Vagina (tissue), 2 donors: ENCODE measurements at places on chromosomes 1 and 21.

DNA sequence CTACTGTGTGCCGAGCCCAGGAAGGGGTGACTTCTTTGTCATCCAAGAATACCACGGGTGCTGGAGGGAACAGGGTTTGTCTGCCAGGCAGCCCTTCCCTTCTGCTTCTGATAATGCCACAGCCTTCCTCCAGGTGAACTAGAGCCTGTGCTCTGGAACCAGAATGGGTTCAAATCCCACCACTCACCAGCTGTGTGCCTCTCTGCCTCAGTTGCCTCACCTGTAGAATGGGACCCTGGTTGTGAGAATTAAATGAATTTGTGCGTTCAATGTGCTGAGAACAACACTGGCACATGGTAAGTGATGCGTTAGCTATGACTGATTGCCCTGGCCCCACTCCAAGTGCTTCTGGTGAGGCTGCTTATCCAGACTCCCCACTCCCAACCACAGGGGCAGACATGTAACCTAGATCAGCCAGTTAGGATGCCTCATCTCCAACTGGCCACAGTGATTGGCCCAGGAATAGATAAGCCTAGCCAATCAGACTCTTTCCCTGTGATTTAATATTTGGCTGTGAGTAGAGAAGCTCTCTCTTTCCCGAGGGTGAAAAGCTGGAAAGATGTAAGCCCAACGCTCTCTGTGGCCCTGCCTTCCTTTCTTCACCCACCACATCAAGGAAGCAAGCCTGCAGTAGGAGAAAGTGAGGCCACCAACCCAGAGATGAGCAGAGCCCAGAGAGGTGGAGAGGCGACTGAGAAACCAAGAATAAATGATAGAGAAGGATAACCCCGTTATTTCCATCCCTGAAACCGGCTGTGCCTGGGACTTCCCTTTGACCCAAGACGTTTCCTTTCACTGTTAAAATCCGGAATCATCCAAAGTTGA lies 20.8 kb upstream of the LAPTM5 start:
- H3K27me3 ChIP-seq: no peaks in the 10 kb centered on the region
- H3K36me3 ChIP-seq: no peaks in the 10 kb centered on the region
- DNase-seq: no peak

DNA sequence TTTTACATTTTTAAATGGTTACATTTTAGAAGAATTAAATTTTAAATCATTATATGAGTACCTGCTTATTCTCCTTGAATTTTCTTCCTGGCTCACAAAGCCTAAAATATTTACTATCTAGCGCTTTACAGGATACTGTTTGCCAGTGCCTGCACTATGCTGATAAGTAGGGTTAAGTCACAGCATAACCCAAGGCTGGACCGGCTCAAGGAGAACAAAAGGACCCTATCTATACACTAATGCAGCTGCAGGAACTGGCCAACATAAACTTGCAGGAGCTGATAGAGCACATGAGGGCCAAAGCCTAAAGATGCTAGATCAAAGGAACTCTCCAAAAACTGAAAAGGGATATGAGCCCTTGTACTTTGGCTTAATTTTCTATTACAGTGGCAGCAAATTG lies 1086.9 kb upstream of the TMPRSS15 start:
- no peak overlapping the region for H3K4me3 ChIP-seq
- no peak overlapping the region for H3K27ac ChIP-seq

DNA sequence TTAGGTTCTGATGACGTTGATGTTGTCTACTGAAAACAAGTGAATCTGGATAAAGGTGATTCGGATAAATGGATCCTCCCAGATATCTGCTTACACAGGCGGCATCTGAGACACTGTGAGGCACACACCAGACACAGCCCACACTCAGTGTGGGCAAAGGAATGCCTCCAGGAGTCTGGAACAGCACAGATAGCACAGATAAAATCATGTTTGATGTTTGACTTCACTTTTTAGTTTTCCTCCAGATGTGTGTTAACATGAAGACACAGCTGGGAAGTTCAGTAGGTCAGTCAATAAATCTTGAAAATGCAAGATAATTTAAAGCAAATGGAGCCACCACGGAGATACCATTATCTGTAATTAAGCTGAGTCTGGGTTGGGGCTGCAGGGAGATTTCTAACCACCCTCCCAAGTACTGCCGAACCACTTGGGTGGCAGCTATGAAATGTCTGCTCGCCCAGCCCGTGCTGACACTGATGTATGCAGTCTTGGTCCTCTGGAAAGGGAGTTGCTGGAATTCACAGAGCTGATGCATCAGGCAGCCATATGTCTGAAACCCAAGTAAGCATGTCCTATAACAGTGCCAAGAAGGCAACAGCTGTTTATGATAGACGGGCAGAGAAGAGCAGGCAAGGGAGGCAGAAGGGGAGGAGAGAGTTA lies 11.7 kb downstream of the CAPN9 start:
- H3K27ac ChIP-seq: no peak overlapping the region
- no peaks in the 10 kb centered on the region for H3K4me1 ChIP-seq
- no peak for DNase-seq
- no peaks in the 10 kb centered on the region for H3K27me3 ChIP-seq
- H3K4me3 ChIP-seq: no peak overlapping the region

- peaks cover 46% of the 10 kb centered on the region for H3K4me1 ChIP-seq
- no peaks in the 10 kb centered on the region for H3K36me3 ChIP-seq
- peak within 1 kb of the TSS; percentile 65 for H3K4me3 ChIP-seq
- no peaks in the 10 kb centered on the region for H3K27me3 ChIP-seq
- H3K27ac ChIP-seq: peak within 1 kb of the TSS; percentile 89
- DNase-seq: no peak
Observed at GRCh38 chr1:25616095-25616986, at the start of gene MAN1C1. TSS of gene MAN1C1 (plus strand) at chr1:25616791. CDS start at chr1:25617798, 1,007 bp downstream.

DNA sequence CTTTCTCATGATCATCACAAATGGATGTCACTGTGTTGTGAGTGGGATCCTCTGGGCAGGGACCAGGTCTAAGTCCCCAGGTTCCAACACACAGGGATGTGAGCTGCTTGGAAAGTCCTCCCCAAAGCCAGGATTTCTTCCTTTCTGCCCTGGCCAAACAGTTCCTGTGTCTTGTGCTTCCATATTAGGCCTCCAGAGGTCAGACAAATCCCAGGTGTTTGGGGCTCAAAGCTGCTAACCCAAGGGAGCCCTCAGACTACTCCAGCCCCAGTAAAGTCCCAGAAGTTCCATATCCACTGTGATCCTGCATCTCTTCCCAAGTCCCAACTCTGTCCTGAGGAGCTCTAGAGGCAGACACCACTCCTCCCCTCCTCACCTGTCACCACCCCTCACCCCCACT lies 27.7 kb upstream of the MAGOH start:
- no peak overlapping the region for H3K27ac ChIP-seq
- no peaks in the 10 kb centered on the region for H3K27me3 ChIP-seq
- no peaks in the 10 kb centered on the region for H3K4me1 ChIP-seq
- H3K4me3 ChIP-seq: no peak overlapping the region

DNA sequence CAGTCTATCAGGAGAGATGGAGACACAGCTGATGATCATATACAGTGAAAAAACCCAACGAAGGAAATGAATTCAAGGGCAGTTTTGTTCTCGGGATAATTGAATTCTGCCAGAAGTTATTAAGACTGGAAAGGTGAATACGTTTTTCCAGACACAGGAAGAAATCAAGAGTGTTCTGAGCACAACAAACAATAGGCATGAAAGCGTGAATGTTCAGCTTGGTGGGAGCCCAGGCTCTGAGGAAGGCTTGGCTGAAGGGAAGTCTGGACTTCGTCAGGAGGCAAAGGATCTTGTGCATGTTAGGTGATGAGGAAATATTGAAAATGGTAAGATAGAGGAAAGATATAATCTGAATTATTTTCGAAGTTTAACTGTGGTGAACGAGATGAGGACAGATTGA lies 50.4 kb downstream of the CYYR1 start:
- no peak overlapping the region for H3K27ac ChIP-seq
- no peak overlapping the region for H3K4me3 ChIP-seq
- H3K4me1 ChIP-seq: no peaks in the 10 kb centered on the region
- H3K27me3 ChIP-seq: no peaks in the 10 kb centered on the region
- no peaks in the 10 kb centered on the region for H3K36me3 ChIP-seq

GRCh38 chr1:38043036-38043747 lies 3.4 kb downstream of the POU3F1 start:
- H3K36me3 ChIP-seq: no peaks in the 10 kb centered on the region
- no peak for DNase-seq
- H3K4me3 ChIP-seq: no peak overlapping the region
- H3K4me1 ChIP-seq: peaks cover 26% of the 10 kb centered on the region
- H3K27ac ChIP-seq: no peak overlapping the region
- H3K27me3 ChIP-seq: peaks cover 14% of the 10 kb centered on the region

DNA sequence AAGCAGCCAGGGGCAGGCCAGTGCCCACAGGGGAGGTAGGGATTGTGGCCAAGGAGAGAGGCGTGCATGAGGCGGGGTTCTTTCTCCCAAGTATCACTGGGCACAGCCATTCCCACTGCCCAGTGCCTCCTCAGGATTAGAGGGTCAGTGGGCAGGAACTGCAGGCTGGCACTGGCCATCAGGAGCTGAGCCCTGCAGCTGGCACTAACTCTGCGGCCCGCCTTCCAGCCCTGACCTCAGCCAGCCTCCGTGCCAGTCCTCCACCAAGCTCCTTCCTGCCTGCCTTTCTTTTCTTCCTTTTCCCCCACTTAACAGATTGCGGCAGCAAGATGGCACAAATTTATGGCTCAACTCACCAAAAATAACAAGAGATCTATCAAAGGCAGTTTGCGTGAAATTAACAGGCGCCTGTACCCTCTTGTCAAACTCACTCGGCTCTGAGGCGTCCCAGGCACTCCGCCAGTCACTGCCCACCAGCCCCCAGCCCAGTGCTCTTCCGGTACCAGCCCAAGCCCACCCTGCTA lies 11.1 kb downstream of the ADGRB2 start:
- no peak for DNase-seq
- no peaks in the 10 kb centered on the region for H3K27me3 ChIP-seq
- H3K27ac ChIP-seq: no peak overlapping the region

DNA sequence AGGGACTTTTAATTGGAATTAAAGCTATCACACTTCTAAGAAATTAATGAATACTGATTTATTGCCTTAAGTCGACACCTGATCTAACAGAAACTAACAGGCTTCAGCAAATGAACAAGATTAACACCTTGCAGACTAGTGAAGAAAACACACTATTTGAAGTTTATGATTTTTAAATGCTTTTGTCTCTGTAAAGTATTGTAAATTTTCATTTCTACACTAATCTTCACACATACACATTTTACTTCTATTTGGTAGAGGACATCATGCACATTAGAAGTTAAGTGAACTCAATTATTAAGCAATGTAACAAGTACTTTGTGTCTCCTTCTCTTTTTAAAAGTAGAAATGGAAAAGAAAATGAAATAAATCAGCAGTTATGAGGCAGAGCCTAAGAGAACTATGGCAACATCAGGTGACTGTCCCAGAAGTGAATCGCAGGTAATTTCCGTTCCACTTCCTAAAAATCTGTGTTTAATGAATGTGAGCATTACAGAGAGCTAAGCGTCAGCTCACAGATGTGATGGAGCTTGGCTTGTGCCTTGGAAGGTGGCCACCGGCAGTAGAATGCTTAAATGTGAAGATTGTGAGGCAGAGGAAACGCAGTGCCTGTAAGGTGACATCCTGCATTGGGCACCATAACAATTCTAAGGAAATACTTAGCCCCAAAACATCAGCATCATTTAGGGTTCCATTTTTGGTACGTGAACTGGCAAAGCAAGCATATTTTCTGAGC lies 1.2 kb downstream of the PRMT2 start:
- peak overlapping the region; percentile 99 for H3K27ac ChIP-seq
- no peaks in the 10 kb centered on the region for H3K27me3 ChIP-seq
- no peaks in the 10 kb centered on the region for H3K36me3 ChIP-seq
- peaks cover 66% of the 10 kb centered on the region for H3K4me1 ChIP-seq
- DNase-seq: no peak
- H3K4me3 ChIP-seq: peak overlapping the region; percentile 97

GRCh38 chr1:37947364-37947763 lies 511 bp upstream of the INPP5B start:
- DNase-seq: no peak
- peaks cover 18% of the 10 kb centered on the region for H3K36me3 ChIP-seq

DNA sequence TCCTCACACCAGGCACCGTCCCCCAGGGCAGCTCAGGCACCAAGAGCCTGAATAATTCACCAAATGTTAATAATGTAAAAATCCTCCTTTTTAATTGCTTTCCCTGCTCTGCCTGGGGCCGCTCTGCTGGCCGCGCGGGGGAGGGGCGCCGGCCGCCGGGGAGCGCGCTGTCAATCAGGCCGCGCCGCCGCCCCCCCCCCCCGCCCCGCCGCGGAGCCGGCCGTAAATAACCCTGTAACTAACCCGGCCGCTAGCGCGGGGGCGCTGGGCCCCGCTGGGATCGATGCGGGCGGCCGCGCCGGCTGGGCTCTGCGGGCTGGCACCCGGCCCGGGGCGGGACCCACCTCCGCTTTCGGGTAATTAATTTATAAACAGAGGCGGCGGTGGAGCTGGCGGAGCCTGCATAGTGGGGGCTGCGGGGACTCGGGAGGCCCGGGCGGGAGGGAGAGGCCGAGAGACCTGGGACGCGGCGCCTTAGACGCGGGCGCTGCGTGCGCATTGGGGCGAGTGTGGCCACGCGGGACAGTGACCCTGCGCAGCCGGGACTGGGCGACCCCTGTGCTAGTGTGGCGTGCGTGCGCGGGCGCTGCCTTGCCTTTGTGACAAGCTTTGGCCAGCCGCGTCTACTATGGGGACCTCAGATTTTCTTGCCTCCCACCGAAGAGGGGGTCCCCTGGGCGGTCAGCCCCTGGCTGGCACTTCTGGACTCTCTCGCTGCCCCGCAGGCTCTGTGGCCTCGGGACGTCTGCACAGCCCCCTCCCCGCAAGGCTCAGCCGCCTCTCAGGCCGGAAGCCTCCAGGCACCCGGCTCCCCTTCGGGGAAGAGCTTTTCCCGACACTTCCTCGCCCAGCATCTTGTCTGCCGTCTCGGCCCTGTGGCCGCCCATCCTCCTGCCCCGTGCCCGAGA lies 16.6 kb downstream of the SAMD11 start:
- peaks cover 50% of the 10 kb centered on the region for H3K4me1 ChIP-seq
- peak overlapping the region; percentile 59 for H3K4me3 ChIP-seq
- no peaks in the 10 kb centered on the region for H3K36me3 ChIP-seq
- DNase-seq: no peak
- H3K27ac ChIP-seq: peak overlapping the region; percentile 72
- H3K27me3 ChIP-seq: peaks cover 6% of the 10 kb centered on the region

DNA sequence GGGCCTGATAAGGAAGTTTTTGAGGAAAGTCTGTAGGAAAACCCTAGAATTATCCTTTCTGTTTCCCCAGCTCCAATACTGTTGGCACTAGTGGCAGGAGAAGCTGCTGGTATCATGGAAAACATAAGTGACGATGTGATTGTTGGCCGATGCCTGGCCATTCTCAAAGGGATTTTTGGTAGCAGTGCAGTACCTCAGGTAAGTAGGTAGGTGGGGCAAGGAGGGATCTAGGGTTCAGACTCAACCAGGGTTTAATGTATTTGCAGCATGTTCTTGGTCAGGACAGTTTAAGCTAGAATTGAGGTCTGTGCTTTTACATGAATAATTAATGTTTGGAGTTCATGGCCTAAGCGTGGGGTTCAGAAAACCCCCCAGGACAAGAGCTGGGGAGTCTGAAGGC lies 62.1 kb downstream of the KDM1A start:
- DNase-seq: no peak
- H3K36me3 ChIP-seq: peaks cover 84% of the 10 kb centered on the region

DNA sequence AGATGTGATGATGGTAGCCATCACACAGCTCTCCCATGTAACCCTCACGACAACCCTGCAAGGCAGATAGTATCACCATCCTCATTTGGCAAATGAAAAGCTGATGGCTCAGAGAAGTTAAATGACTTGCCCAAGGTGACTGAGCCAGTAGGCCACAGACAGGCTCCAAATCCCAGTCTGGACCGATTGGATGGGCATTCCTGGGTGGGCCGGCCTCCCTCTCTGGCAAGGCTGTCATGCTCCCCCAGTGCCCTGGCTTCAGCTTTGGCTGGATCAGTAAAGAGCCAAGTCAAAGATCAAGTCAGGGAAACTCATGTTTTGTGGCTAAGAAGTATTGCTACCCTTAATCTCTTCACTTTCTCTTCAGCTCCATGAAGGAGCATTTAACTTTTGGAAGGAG lies 41.2 kb downstream of the CDCP2 start:
- H3K27me3 ChIP-seq: no peaks in the 10 kb centered on the region
- H3K4me1 ChIP-seq: peaks cover 10% of the 10 kb centered on the region
- no peak overlapping the region for H3K27ac ChIP-seq
- H3K4me3 ChIP-seq: no peak overlapping the region
